ENCODE measurements at places on chromosomes 7 and 10.

DNA sequence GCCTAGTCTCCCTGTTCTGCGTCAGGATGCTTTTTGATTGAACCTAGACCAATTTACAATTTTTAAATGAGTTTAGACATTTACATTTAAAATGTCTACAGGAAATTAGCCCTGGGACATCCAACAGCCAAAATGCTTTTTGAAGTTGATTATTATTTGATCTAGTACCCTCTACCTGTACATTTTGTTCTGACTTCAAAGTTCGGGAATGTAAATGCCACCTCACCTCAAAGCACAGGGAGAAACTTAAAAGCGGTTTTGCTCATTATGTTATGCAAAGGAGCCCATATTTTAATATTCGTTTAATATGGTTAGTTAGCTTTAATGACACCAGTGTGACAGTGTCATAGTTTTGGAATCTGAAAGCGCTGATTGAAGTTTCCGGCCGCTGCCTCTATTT, 80.1 kb upstream of the FAM204A start:
- DNase-seq = no peak

- DNase-seq = no peak
Measured at GRCh38 chr10:71782917-71783490, 9.7 kb upstream of the VSIR start.

DNA sequence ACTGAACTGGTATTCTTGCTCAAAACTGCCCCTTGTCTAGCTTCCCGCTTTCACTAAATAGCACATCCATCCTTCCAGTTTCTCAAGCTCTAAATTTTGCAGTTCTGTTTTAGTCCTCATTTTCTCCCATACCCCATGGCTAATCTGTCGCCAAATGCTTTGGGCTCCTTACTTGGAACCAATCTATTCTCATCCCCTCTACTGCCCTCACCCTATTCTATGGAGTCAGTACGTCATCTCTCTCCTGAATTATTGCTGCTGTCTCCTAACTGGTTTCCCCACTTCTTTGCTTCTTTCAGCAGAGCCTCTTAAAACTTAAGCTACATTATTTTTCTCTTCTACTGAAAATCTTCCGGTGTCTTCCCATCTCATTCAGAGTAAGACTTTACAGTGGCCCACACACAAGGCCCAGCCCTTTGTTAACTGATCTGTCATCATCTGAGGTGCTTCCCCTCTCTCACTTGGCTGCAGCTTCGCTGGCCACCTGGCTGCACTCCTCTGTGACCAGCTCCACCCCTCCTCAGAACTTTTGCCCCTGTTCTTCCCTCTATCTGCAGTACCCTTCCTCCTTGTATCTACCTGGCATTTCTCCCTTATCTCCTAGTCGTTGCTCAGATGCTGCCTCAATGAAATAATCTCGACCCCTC, 9.9 kb downstream of the STARD3NL start:
- no peak for DNase-seq

- DNase-seq = no peak
Measured at GRCh38 chr10:725786-726185, 36.3 kb upstream of the DIP2C start.

GRCh38 chr7:137992104-137992549, 9.8 kb downstream of the CREB3L2 start:
- DNase-seq = no peak

GRCh38 chr10:81569488-81569887, 305.5 kb upstream of the NRG3 start:
- DNase-seq = no peak
